ENCODE measurements at places on chromosomes 7 and 10. TPM values are rescaled to one million over a fixed set of nuclear protein-coding genes. Genes with fewer than 3 reads are reported as not detected.

DNA sequence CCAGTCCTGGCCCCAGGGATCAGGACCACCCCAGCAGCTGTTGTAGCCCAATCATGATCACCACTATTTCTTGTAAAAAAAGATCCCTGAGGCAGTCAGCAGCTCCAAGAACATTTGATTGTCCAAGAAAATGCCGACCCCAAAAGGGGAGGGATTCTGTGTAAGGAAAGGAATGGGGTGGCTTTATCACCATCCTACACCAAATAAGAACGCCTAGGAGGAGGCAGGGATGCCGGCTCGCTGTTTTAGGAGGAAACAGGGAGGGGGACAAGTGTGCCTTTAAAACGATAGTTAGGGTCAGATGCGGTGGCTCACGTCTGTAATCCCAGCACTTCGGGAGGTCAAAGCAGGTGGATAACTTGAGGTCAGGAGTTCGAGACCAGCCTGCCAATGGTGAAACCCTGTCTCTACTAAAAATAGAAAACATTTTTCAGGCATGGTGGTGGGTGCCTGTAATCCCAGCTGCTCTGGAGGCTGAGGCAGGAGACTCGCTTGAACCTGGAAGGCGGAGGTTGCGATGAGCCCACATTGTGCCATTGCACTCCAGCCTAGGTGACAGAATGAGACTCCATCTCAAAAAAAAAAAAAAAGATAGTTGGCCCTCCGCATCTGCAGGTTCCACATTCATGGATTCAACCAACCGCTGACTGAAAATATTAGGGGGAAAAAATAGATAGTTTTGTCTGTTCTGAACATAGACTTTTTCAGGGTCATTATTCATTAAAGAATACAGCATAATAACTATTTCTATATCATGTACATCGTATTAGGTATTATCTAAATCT lies 63.6 kb downstream of the PDIA4 start:
- no peaks in the 10 kb centered on the region for H3K27me3 ChIP-seq
- H3K4me1 ChIP-seq, result no peaks in the 10 kb centered on the region
- peak overlapping the region; percentile 65 for H3K4me3 ChIP-seq
- DNase-seq, result no peak

DNA sequence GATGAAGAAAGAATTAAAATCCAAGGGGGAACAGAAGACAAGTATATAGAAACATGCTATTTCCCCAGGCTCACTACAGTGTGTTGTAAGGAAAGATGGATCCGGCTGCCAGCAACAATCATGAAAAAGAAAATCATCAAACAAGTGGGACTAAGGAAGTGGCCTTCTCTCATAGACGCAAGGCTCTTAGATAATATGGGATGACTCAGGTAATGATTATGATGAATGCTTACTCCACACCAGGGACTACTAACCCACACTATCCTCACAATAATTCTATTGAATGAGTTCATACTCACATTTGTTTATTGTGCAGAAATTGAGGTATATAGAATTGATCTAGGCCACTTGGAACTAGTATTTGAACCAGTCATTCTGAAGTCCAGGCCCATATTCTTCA lies 111.2 kb upstream of the BET1 start:
- H3K27ac ChIP-seq, result no peak overlapping the region
- no peak for DNase-seq

The VSTM4 gene
- 17.7 TPM for total RNA-seq

The RSPH10B2 gene
- not detected for total RNA-seq

- no peak for DNase-seq
- H3K4me1 ChIP-seq, result peaks cover 8% of the 10 kb centered on the region
- H3K27me3 ChIP-seq, result no peaks in the 10 kb centered on the region
- no peak overlapping the region for H3K27ac ChIP-seq
Observed at GRCh38 chr10:47247148-47248059, 52.6 kb upstream of the GDF10 start.

The SMKR1 gene
- total RNA-seq, result not detected

The C10orf105 gene
- not detected for total RNA-seq

The CRTAC1 gene
- total RNA-seq, result 25.2 TPM

GRCh38 chr7:125661677-125662076 lies 732.1 kb upstream of the POT1 start:
- H3K4me3 ChIP-seq, result no peak overlapping the region
- H3K27me3 ChIP-seq, result no peaks in the 10 kb centered on the region
- H3K4me1 ChIP-seq, result no peaks in the 10 kb centered on the region
- H3K27ac ChIP-seq, result no peak overlapping the region

GRCh38 chr10:122225330-122225729 lies 45.8 kb upstream of the BTBD16 start:
- no peak overlapping the region for H3K27ac ChIP-seq
- no peak for DNase-seq
- H3K4me1 ChIP-seq, result no peaks in the 10 kb centered on the region
- peaks cover 89% of the 10 kb centered on the region for H3K36me3 ChIP-seq

- H3K36me3 ChIP-seq, result no peaks in the 10 kb centered on the region
- H3K4me1 ChIP-seq, result no peaks in the 10 kb centered on the region
- no peaks in the 10 kb centered on the region for H3K27me3 ChIP-seq
- DNase-seq, result peak; percentile 74
- no peak overlapping the region for H3K4me3 ChIP-seq
Observed at GRCh38 chr7:35519971-35520809, 174.7 kb downstream of the HERPUD2 start.

The RTKN2 gene
- not detected for total RNA-seq

The SORCS1 gene
- total RNA-seq, result not detected

DNA sequence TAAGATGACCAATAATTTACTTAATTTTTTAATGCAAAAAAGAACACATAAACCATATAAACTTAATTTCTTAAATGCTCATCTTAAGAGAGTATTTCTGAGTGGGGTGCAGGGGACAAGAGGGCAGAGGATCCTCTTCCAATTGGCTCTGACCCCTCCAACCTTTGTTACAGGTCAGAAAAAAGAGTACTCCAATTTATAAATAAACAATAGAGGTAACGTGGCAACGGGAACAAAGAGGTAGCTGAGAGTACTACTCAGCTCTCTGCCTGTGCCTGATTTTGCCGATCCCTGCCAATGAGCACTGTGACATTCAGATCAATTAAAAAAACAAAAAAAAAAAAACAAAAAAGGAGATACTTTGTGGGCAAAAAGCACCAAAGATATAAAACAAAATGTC lies 307.9 kb downstream of the PARD3 start:
- no peaks in the 10 kb centered on the region for H3K27me3 ChIP-seq
- no peak overlapping the region for H3K27ac ChIP-seq
- no peak overlapping the region for H3K4me3 ChIP-seq
- DNase-seq, result no peak
- H3K4me1 ChIP-seq, result no peaks in the 10 kb centered on the region

- no peak for DNase-seq
- no peaks in the 10 kb centered on the region for H3K27me3 ChIP-seq
- H3K4me3 ChIP-seq, result no peak overlapping the region
- no peak overlapping the region for H3K27ac ChIP-seq
Observed at GRCh38 chr7:14207138-14207537, 217.7 kb upstream of the ETV1 start.

GRCh38 chr10:77798940-77799339 lies 127.6 kb downstream of the DLG5 start:
- peaks cover 83% of the 10 kb centered on the region for H3K36me3 ChIP-seq
- H3K4me1 ChIP-seq, result no peaks in the 10 kb centered on the region
- no peak overlapping the region for H3K27ac ChIP-seq

DNA sequence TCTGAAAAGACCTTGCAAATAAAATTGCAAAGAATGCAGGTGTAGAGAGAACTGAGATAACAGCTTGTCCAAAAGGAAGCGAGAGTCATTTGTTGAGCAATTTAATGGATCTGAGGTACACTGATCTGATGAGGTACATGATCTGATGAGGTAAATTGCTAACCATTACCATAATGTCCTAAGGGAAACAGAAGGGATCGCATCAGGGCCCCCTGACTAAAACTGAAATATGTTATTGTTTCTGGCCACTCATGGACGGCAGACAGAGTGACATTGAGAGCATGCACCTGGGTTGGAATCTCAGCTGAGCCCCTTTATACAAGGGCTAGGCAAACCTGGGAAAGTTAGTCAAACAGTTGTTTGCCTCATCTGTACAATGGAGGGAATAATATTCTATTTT lies 15.8 kb upstream of the PAPSS2 start:
- no peak for DNase-seq
- H3K36me3 ChIP-seq, result no peaks in the 10 kb centered on the region
- no peaks in the 10 kb centered on the region for H3K27me3 ChIP-seq
- H3K4me3 ChIP-seq, result no peak overlapping the region
- no peak overlapping the region for H3K27ac ChIP-seq

DNA sequence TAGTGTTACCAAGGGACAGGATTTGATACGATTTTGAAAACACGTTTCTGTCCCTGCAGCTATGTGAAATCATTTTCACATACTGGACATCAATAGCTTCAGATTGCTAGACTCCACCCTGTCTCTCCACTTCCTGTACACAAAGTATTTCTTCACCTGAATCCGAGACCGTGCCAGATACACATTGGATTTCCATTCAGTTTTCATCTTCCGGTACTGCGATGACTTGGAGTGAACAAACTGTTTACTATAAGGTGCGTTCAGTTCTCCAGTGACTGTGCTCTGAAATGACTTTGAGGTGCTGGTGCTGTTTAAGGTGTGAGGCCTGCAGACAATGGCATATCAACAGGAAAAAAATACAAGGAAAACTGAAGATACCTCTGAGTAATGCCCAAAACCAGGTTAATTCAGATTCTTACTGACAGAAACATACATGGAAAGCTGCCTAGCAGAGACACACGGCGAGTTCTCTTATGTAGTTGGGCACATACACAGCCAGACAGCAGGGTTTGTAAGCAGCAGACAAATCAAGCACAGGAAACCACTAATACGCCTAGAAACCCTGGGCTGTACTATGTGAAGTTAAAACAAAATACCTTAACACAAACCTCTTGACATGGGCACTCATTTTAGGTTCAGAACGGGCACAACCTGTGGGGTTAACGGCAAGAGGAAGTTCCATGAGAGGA lies 119.2 kb downstream of the GALNT11 start:
- peaks cover 74% of the 10 kb centered on the region for H3K36me3 ChIP-seq
- no peak overlapping the region for H3K4me3 ChIP-seq
- H3K27ac ChIP-seq, result peak overlapping the region; percentile 8

DNA sequence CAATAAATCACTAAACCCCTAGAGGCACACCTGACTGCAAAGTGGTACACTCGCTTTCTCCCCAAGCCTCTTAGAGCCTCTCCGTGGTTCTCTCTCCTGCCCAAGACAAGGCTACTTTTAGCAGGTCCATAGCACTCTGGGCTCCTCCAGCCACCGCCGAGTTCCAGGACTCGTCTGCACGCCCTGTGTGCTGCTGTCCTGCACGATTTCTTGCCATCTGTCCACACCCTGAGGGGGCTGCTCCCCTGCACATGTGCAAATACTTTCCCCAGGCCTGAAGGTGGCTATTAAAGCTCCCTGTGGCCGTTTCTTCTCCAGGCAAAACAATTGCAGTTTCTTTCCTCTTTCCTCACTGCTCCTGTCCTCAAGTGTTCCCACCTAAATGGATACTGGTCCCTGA lies 414.3 kb downstream of the PLXNA4 start:
- H3K36me3 ChIP-seq, result peaks cover 16% of the 10 kb centered on the region
- DNase-seq, result no peak
- no peaks in the 10 kb centered on the region for H3K27me3 ChIP-seq
- no peak overlapping the region for H3K27ac ChIP-seq
- no peaks in the 10 kb centered on the region for H3K4me1 ChIP-seq

DNA sequence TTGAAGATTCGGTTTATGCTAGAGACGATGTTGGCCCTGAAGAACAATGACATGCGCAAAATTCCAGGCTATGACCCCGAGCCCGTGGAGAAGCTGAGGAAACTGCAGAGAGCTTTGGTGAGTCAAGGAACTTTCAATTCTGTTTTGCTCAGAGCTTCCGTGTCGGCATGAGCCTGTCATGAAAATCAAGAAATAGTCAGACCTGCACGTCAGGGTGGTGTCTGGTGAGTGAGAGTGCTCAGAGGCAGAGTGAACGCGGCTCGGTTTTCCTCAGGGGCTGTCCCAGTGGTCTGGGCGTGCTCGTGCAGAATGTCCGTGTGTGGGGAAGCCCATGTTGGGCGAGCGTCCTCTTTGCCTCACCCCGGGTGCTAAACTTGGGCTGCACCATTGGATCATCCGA lies 12.6 kb downstream of the NOM1 start:
- no peaks in the 10 kb centered on the region for H3K27me3 ChIP-seq
- H3K36me3 ChIP-seq, result peaks cover 92% of the 10 kb centered on the region
- no peak for DNase-seq
- no peaks in the 10 kb centered on the region for H3K4me1 ChIP-seq
- no peak overlapping the region for H3K27ac ChIP-seq

The MAGI2 gene
- 4.0 TPM for total RNA-seq

- H3K27me3 ChIP-seq, result no peaks in the 10 kb centered on the region
- DNase-seq, result no peak
- no peaks in the 10 kb centered on the region for H3K36me3 ChIP-seq
Observed at GRCh38 chr7:17367502-17367901, 69.0 kb downstream of the AHR start.

The GRB10 gene
- total RNA-seq, result 53.4 TPM

DNA sequence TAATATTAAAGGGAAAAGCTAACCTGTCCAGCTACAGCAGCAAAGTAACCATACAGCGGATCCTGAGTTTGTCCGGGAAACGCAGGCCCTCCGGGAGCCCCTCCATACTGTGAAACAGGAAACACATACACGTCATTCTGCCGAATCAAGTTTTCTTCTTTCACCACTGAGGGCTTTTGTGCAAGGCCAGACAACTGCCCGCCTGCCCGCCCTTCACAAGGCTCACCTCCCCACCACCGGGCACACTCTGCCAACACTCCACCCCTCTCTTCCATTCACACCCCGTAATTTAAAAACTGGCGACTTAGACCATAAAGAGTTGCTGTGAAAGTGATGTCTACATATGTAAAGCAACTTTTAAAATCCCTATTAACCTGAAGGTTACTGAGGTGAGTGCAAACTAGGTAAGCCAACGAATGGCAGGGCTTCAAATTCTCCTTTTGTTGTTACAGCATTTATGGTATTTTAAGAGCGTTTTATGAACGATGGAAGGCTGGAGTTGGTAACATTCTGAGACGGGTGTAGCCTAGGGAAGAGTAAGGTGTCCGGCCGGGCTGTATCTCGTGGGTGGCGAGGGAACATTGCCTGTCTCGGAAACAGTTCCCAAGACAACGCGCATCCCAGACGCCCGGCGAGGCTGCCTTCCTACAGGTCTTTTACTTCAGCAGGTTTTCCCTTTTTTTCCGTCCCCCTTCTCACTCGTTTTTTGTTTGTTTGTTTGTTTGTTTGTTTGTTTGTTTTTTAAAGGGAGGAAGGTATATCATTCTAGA lies 817 bp downstream of the SRI start:
- peaks cover 6% of the 10 kb centered on the region for H3K4me1 ChIP-seq
- H3K4me3 ChIP-seq, result peak overlapping the region; percentile 82
- H3K27ac ChIP-seq, result peak overlapping the region; percentile 89
- no peaks in the 10 kb centered on the region for H3K27me3 ChIP-seq
